Sigmoid colon (tissue), 7 donors: ENCODE measurements at places on chromosomes 5 and 9.

DNA sequence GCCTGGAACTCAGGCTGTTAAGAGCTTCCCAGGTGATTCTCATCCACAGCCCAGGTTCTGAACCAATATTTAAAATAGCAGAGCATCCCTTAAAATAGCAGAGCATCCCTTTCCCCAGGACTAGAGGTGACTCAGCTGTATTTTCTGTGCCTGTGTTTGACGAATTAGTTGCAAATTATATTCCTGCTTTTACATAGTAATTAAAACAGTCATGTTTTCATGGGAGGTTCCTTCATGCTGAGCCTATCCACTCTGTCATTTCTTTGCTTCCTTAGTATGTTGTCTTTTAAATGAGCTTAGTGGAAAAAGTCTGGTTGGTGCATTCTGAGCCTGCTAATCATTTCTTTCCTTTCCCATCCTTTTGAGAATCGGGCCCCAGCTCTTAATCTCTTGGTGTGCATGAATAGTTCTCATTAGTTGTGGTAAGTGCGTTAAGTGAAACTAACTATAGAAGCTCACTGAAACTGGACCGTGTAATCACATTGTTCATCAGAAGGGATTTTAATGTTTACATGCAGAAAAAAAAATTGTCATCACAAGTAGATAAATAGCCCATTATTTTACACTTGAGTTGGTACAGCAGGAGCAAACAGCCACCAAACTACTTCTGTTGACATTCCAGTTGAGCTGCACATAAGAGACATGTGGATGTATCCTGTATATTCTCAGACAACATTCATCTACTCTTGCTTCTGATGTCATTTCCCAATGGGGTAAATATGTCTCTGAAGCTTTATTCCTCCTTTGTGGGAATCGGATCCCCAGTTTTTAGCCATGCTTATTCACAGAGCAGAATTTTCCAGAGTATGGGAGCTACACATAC lies 596.9 kb upstream of the WWC1 start:
- no peak for DNase-seq

GRCh38 chr5:55517804-55518203 lies 17.0 kb downstream of the PLPP1 start:
- no peak for DNase-seq

- no peak for DNase-seq
Measured at GRCh38 chr5:41747301-41747700, 122.9 kb downstream of the OXCT1 start.

DNA sequence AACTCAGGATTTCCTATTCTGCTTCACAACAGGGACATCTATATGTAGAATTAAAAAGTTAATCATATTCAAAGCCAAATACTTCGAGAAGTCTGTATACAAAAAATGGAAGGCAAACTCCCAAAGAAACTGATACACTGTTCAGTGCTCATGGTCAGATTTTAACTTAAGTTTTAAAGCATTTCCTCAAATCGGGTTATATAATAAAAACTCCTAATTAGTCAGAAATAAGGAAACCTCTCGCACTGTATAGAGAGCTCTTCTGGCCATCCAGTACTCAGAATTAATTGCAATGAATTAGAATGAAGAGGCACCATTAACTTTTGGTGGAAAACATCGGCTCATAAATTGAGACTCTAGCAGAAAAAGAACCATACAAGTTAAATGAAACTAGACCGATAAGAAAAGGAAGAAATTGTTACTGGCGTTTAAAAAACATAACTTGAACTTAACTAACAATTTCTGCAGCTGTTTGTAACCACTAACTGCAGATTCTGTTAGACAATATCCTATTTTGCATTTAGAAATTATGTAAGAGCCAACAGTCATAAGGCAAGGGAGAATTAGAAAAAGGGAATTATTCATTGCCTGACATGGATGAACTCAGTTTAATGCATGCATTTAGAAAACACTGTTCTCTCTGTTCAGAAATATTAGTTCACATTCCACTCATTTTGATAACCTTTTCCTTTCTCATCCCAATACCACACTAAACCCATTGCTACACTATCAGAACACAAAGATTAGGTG lies 96.6 kb downstream of the FNBP1 start:
- no peak for DNase-seq

GRCh38 chr5:151611127-151611775 lies 20.1 kb upstream of the FAT2 start:
- no peak for DNase-seq

DNA sequence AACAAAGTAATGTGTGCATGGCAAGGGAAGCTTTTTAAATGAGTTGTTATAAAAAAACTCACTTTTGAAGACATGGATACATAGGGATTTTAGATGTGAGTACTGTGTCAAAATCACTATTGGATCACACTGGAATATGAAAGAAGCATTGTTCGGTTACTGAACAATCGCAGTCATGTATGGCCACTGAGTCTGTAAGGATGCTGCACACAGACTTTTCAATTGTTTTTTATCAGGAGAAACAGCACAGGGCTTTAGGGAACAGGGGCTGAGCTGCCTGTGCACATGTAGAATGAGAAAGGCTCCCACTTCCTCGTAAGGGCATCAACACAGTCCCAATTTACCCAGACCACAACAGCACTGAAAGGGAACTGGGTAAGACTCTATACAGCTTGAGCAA lies 1333.9 kb upstream of the DMAC1 start:
- DNase-seq = no peak

- no peak for DNase-seq
Measured at GRCh38 chr5:98258939-98259338, 514.5 kb upstream of the RGMB start.

- DNase-seq = no peak
Measured at GRCh38 chr9:2414465-2414864, 207.1 kb upstream of the VLDLR start.

GRCh38 chr9:120974181-120974580 lies 47.6 kb upstream of the TRAF1 start:
- DNase-seq = no peak

DNA sequence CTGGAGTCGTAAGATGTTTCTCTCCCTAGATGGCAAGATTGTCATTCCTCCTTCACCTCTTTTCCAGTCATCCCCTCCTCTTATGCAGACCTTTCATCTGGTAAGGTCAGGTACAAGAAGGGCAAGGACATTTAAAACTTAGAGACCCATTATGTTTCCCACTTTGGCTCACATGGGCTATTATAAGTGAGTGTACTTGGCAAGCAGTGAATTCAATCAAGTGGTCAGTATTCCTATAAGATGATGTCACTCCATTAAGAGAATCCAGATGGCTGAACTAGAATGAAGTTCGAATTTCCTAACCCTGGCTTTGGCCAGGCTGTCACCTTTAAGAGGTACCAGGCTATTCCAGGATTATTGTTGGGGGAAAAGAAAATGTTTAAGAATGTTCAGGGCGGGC lies 32.2 kb downstream of the ZNF131 start:
- no peak for DNase-seq

- no peak for DNase-seq
Measured at GRCh38 chr5:103294906-103295305, 36.3 kb downstream of the MACIR start.

DNA sequence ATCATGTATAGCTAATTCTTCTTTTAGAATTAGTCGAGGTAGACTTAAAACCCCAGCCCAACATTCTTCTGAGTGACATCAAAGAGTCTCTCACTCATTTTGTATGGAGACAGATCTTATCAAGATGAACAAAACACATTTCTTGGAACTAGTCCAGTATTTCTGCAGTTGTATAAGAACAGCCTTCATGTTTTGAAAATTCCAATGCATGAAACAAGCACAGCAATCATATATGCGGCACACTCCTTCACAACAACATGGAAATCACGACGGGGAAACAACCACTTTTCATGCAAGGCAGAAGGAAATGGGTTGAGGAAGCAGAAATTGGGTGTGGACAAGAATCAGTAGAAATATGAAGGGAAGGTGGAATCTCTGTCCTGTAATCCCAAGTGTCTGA lies 113.8 kb downstream of the PLK2 start:
- DNase-seq = no peak

DNA sequence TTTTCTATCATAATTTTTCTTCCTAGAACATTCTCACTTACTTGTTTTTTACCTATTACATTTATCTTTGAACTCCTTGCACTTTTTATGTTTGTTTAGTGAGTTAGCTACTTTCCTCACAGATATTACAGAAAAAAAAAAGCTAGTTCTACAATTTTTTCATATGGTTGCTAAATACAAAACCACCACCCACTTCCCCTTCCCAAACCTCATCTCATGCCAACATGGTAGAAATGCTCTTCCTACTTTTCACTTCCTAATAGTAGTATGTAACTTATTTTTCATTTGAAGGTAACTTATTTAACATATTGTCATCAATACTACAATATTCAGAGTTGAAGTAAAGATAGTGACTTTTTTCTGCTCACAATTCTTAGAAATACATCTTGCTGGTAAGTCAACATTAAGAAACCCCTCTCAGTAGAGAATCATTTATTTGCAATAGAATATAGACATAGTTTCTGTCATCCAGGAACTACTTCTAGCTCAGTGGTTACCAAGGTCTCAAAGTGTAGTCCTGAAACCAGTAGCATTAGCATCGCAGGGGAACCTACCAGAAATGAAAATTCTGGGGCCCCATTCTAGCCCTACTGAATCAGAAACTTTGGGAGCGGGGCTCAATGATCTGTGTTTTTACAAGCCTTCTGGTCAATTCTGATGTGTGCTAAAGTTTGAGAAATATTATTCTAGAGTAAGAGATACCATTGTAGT lies 1124.6 kb downstream of the DTWD2 start:
- DNase-seq = no peak
